Stimulated activated CD4-positive, alpha-beta T cell treated with anti-CD3 and anti-CD28 coated beads, Interleukin-12 subunit alpha, Interleukin-12 subunit beta, amount 100 ng/mL, for 4 hours (primary cell): ENCODE measurements at places on chromosomes 5 and 9.

GRCh38 chr5:4855880-4856279 lies 284.2 kb upstream of the ADAMTS16 start:
- DNase-seq = no peak

DNA sequence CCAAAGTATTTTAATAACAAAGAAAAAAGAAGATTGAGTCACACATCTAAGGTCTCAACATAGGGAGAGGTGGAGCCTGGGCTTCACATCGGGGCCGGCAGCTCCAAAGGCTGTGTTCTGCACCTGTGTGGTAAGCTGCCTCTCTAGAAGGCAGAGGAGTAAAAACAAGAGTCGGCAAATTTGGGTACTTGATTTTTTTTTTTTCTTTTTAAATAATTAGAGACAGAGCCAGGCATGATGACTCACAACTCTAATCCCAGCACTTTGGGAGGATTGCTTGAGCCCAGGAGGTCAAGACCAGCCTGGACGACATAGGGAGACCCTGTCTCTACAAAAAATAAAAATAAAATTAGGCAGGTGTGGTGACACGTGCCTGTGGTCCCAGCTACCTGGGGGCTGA lies 4.7 kb downstream of the URM1 start:
- no peak for DNase-seq

DNA sequence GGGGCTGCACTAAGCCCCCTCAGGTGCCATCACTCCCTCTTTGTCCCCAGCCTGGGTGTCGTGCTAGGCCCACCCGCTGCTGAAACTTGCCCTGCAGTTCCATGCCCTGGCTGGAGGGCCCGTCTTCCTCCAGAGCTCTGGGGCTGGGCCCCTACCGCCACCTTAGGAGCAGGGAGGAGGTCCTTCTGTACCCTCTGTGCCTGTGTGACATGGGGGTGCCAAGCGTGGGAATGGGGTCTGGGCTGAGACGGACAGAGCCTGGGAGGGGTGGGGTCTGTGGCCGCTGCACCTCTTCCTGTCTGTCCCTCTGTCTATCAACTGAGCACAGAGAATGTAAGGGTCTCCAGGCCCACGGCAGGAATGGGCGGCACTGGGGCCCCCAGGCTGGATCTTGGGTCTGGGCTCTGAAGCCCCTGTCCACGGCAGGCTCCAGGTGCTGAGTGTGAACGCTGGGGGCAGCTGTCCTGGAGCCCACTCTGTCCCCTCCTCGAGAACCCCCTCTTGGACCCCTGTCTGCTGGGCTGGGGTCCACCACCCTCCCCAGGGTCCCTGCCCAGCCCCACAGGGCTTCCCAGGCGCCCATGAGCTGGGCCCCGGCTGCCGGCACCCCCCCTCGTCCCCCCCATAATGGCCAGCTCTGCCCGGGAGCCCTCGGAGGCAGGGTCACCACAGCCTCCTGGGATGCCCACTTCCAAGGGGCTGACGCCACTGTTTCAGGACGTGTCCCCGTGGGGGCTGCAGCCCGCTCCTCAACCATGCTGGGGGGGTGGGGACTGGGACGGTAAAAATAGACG lies 15.8 kb upstream of the NRARP start:
- no peak for DNase-seq

DNA sequence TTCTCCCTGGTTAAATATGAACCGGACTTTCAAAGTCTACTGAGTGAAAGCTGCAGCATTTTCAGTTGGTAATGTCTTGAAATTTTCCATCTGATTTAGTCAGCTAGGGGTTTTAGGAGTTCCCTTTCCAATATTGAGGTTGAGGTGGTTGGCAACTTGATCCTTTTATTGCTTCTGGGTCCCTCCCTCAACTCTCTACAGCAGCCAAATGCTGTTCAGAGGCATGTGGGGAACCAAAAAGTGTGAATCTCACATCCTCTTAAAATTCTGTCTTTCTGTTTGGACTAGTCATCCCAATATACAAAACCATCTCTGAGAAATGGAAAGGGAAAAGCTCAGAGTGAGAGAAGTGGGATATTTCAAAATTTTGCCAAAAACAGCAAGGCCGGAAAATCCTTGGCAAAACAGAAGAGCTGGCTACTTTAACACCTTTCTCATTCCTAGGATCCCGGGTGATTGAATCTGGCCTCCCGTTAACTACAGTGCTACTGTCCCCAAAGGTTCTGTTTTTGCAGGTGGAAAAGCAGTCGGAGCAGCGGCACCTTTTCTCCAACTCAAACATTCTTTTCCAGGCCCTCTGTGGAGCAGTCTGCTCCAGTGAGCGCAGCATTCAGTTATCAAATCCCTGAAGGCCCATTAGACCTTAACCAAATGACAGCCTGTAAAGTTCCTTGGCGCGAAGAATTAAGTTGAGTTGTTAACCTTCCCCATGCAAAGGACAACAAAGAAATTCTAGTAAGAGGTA lies 345.9 kb upstream of the NUDT12 start:
- DNase-seq = no peak

- DNase-seq = peak; percentile 69
These were observed 15.1 kb downstream of the PDLIM4 start for GRCh38 chr5:132272311-132273210.

DNA sequence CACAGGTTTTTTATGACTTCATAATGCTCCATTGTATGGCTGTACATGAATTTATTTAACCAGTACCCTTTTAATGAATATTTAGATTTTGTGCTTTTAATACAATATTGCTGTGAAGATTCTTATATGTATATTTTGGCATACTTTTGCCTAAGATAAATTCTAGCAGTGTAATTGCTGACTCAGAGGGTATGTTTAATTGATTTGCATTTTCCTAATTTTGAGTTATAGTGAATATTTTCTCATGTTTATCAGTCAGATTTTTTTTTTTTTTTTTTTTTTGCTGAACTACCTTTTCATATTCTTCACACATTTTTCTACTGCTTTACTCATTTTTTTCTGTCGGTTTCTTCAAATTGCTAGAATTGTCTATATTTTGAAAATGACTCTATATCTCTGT lies 222.6 kb downstream of the VPS13A start:
- no peak for DNase-seq

GRCh38 chr5:37738057-37738691 lies 101.7 kb downstream of the GDNF start:
- no peak for DNase-seq
